Lung (tissue), 17 donors: ENCODE measurements at places on chromosomes 16 and 17. TPM values are rescaled to one million over a fixed set of nuclear protein-coding genes. Genes with fewer than 3 reads are reported as not detected.

The RHBDL3 gene
- 0.34 TPM for total RNA-seq

The GSG1L gene
- total RNA-seq = 0.21 TPM

DNA sequence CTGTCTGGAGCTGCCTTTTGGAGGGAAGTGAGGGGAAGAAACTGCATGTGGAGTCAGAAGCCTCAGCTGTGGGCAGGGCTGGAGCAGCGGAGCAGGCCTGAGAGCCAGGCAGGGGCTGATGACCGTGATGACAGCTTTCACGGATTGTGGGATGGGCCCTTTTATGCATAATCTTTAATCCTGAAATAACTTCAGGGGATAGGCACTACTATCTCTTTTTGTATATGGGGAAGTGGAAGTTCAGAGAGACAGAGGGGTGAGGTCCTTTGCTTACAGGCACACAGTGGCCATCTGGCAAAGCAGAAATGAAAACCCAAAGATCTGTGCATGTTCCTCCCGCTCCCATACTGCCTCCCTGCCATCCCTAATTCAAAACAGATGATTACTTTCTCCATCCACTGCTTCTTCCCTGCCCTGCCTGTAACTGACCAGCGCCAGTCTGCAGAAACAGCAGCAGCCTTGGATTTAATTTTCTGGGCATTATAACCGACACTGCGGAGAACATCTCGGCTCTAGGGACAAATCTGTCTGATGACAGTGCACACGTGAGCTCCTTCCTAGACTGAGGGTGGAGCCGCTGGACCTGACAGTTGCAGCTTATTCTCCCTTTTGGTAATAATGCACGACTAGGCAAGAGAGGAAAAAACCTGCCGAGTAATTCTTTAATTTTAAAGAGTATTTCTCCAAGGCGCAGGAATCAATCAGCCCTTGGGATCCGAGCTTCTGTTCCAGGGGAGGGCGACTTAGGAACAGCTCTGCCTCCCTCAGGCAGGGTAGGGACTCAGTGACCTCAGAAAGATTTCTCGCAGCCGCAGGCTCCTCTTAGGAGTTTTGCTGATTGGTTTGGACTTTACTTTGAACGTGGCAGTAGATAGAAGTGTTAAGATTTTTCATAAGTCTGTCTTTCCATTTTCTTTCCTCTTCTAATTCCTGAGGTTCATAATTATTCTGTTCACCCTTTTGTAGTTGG lies 95.4 kb downstream of the UTP18 start:
- H3K27ac ChIP-seq = no peak overlapping the region
- H3K27me3 ChIP-seq = no peaks in the 10 kb centered on the region
- DNase-seq = no peak
- peaks cover 22% of the 10 kb centered on the region for H3K4me1 ChIP-seq

DNA sequence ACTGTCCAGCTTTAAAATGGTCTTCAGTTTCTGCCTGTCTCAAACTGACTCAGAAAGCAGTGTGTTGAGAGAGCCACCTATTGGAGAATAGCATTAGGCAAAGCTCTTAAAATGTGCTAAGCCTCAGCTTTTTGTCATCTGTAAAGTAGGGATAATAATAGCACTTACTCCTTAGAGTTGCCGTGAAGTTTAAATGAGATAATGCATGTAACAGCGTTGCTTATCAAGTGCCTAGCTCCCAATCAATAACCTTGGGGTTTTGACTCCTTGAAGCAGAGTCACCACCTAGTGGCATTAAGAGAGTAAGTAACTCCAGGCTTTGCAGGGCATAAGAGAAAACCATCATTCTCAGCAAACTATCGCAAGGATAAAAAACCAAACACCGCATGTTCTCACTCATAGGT lies 163.3 kb downstream of the HS3ST2 start:
- H3K4me3 ChIP-seq = no peak overlapping the region
- H3K4me1 ChIP-seq = no peaks in the 10 kb centered on the region
- no peak for DNase-seq
- H3K27me3 ChIP-seq = no peaks in the 10 kb centered on the region

- DNase-seq = no peak
- no peaks in the 10 kb centered on the region for H3K27me3 ChIP-seq
- no peak overlapping the region for H3K4me3 ChIP-seq
Measured at GRCh38 chr16:17037499-17037898, 433.3 kb downstream of the XYLT1 start.

DNA sequence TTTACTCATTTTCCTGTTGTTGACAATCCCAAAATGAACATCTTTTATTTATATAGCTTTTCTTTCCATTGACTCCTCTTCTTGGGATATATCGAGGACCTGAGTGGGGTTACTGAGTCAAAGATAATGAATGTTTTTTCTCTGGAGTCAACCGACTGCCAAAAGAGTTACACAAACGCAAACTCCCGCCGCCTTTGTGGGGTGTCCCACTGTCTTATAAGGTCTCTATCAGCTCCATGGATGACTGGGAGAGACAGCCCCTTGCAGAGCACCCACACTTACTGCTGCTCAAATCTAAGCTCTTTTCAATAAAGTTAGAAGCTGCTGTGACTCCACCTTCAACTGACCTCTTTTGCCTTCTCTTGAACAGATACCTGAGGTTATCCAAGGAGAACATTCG lies 25.2 kb downstream of the C16orf78 start:
- no peaks in the 10 kb centered on the region for H3K4me1 ChIP-seq
- DNase-seq = no peak
- no peaks in the 10 kb centered on the region for H3K36me3 ChIP-seq
- no peak overlapping the region for H3K4me3 ChIP-seq
- no peaks in the 10 kb centered on the region for H3K27me3 ChIP-seq
- H3K27ac ChIP-seq = no peak overlapping the region

- no peak for DNase-seq
- H3K27ac ChIP-seq = peak overlapping the region; percentile 27
- H3K4me3 ChIP-seq = no peak overlapping the region
- H3K4me1 ChIP-seq = peaks cover 42% of the 10 kb centered on the region
- no peaks in the 10 kb centered on the region for H3K27me3 ChIP-seq
Measured at GRCh38 chr16:85567101-85567866, 45.8 kb upstream of the GSE1 start.

- no peak overlapping the region for H3K4me3 ChIP-seq
- peak overlapping the region; percentile 75 for H3K27ac ChIP-seq
- H3K36me3 ChIP-seq = peaks cover 3% of the 10 kb centered on the region
- no peaks in the 10 kb centered on the region for H3K4me1 ChIP-seq
- H3K27me3 ChIP-seq = no peaks in the 10 kb centered on the region
Measured at GRCh38 chr17:42361781-42362186, 26.5 kb downstream of the STAT3 start.

DNA sequence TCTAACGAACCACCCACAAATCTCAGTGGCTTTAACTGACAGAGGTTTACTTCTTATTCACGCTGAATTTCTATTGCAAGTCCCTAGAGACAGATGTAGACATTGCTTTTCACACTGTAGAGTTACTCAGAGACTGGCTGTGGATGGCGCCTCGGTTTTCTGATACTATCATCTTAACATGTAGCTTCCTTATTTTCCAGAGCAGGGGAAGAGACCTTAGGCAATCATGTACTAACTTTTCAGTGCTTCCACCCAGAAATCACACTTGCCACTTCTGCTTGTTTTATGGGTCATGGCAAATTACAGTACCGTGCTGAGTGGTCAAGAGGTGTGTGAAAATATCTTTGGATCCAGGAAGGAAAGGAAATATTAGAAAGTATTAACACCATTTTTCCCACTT lies 65.4 kb downstream of the MAF start:
- no peaks in the 10 kb centered on the region for H3K4me1 ChIP-seq
- no peaks in the 10 kb centered on the region for H3K27me3 ChIP-seq
- DNase-seq = no peak
- no peak overlapping the region for H3K4me3 ChIP-seq
- H3K36me3 ChIP-seq = no peaks in the 10 kb centered on the region

GRCh38 chr16:11316331-11317015 lies 28.8 kb upstream of the RMI2 start:
- H3K27ac ChIP-seq = no peak overlapping the region
- H3K27me3 ChIP-seq = no peaks in the 10 kb centered on the region
- H3K4me3 ChIP-seq = no peak overlapping the region
- DNase-seq = no peak

DNA sequence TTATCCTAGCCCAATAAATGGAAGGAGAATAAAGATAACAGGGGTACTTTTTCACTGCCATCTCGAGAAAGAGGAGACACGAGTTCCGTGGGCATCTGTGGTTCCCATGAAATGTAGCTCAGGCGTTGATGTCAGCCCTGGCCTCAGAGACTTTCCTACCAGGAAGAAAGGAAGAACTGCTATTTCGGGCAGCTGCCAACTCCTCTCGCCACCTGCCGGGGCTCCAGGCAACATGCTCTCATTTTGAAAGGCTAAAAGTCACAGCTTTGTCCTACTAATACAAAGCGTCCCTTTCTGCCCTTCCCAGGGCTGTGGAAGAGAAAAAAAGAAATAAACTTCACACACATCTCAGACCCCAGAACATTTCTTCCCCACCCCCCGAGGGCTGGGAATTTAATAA lies 65.8 kb downstream of the DHRS7C start:
- H3K4me1 ChIP-seq = peaks cover 5% of the 10 kb centered on the region
- H3K4me3 ChIP-seq = no peak overlapping the region
- H3K36me3 ChIP-seq = no peaks in the 10 kb centered on the region
- H3K27ac ChIP-seq = no peak overlapping the region
- no peak for DNase-seq
- no peaks in the 10 kb centered on the region for H3K27me3 ChIP-seq

DNA sequence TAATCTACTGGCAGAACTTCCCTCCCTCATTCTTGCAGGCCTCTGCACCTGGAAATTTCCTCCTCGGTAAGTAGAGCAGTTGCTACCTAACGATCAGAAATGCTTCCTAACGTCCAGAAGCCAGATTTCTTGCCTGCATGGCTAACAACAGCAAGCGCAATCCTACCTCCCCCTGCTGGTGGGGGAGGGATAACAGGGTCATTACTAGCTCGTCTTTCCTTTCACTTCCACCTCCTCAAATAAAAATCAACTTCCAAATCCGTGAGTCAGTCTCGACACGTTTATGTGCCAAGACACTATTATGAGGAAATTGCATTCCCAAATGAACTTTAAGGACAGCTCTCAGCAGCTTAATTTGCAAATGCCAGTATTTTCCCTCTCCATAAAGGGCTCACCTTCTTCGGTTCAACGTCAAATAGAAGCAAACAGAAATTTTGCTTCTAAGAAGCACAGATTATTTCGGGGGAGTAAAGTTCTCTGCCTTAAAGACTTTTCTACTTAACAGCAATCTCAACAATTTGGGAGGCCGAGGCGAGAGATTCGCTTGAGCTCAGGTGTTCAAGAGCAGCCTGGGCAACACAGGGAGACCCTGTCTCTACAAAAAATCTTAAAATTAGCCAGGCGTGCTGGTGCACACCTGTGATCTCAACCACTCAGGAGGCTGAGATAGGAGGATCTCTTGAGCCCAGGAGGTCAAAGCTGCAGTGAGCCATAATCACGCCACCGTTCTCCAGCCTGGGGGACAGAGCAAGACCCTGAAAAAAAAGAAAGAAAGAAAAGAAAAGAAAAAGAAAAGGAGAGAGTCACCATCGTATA lies 188.6 kb upstream of the PSMD7 start:
- H3K27me3 ChIP-seq = no peaks in the 10 kb centered on the region
- DNase-seq = peak; percentile 41
- H3K36me3 ChIP-seq = no peaks in the 10 kb centered on the region
- no peak overlapping the region for H3K27ac ChIP-seq
- H3K4me3 ChIP-seq = no peak overlapping the region

GRCh38 chr17:67834634-67835033 lies 9.3 kb downstream of the BPTF start:
- no peaks in the 10 kb centered on the region for H3K4me1 ChIP-seq
- H3K4me3 ChIP-seq = no peak overlapping the region
- no peak overlapping the region for H3K27ac ChIP-seq
- no peak for DNase-seq

DNA sequence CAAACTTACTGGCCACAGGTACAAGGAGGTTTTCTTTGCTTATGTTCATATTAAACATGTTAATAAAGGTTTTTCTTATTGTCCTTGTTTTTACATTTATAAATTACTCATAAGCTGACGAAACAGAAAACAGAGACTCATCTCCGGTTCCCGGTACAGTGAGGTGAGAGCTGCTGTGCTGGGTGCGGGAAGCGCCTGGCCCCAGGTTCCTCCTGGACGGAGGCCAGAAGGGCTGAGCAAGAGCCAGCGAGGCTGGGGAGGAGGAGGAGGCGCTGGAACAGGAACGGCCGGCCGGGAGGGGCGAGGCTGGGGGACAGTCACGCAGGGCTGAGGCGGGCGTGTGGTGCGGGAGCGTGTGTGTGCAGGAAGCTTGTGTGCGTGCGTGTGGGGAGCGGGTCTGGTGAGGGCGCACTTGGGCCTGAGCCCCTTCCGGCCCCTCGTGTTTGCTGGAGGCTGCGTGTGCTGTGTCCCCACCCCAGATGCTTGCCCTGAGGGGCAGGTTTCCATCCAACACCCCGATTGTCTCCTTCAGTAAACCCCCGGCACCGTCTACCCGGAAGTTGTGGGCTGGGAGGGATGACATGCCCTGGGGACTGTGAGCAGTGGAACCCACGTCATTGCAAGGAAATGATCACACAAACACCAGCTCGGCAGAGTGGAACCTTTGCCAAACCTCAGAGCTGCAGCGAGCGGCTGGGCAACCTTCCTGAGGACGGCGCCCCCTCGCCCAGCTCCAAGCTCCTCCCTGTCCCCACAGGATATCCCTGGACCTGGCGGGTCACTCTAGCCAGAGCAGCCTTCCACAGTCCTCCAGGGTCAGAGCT lies 19.5 kb downstream of the CD7 start:
- H3K27me3 ChIP-seq = no peaks in the 10 kb centered on the region
- DNase-seq = peak; percentile 84
- H3K4me3 ChIP-seq = peak overlapping the region; percentile 24
- peak overlapping the region; percentile 63 for H3K27ac ChIP-seq
- H3K4me1 ChIP-seq = peaks cover 21% of the 10 kb centered on the region
- no peaks in the 10 kb centered on the region for H3K36me3 ChIP-seq

DNA sequence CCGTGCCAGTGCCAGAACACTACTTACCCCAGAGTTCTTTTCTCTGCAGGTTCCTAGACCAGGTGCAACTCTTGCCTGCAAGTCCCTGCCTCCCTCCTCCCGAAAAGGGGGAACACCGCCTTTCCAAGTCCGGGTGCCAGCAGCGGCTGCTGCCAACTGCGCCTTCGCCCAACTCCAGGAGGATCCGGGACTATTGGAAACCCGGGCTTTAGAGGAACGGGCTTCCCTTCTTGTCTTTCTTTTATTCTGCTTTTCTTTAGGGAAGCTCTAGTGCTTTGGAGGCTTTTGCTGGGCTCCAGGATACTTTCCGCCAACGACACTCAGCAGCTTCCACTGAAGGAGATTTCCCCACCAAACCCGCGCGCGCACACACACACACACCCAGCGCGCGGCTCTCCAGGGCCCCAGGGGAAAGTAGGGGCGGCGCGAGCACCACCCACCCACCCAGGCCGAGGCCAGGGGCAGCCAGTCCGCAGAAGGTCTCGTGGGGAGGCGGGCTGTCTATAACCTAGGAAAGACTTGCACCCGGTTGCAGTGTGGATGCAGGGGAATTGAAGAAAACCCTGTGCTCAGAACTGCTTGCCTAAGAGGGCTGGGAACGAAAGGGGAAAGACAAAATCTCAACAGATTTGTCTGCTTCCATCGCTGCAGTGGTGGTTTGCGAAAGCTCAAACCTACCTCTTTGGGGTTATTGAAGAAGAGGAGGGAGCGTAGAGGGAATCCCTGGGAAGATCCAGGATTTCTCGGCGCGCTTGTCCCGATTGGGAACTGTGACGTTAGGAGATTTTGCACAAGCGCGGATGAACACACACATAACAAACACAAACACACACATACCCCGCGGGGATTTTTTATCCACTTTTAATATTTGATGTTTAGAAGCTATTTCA lies 977 bp upstream of the CA10 start:
- no peaks in the 10 kb centered on the region for H3K36me3 ChIP-seq
- DNase-seq = no peak
- H3K4me3 ChIP-seq = no peak overlapping the region
- no peak overlapping the region for H3K27ac ChIP-seq
- peaks cover 6% of the 10 kb centered on the region for H3K4me1 ChIP-seq
